ENCODE measurements at places on chromosomes 5 and 9.

- DNase-seq: no peak
These were observed 334.0 kb upstream of the DMAC1 start for GRCh38 chr9:8133606-8134005.

DNA sequence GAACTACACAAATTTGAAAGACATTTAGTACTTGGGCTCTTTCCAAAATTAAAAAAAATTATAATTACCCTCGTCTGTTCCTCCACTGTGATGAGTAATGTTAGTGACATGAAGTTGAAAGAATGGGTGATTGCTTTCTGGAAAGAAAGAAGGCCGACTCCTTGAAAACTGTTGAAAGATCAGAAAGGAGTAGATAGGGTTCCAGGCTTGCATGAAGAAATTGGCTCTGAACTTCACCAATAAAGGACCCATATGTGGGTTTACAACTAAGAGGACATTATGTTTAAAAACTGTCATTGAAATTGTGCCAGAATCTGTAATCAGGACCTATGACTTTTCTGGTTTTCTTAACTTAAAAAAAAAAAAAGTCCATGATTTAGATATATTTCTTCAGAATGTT is 20.7 kb upstream of the MOCS2 start:
- peak; percentile 26 for DNase-seq

DNA sequence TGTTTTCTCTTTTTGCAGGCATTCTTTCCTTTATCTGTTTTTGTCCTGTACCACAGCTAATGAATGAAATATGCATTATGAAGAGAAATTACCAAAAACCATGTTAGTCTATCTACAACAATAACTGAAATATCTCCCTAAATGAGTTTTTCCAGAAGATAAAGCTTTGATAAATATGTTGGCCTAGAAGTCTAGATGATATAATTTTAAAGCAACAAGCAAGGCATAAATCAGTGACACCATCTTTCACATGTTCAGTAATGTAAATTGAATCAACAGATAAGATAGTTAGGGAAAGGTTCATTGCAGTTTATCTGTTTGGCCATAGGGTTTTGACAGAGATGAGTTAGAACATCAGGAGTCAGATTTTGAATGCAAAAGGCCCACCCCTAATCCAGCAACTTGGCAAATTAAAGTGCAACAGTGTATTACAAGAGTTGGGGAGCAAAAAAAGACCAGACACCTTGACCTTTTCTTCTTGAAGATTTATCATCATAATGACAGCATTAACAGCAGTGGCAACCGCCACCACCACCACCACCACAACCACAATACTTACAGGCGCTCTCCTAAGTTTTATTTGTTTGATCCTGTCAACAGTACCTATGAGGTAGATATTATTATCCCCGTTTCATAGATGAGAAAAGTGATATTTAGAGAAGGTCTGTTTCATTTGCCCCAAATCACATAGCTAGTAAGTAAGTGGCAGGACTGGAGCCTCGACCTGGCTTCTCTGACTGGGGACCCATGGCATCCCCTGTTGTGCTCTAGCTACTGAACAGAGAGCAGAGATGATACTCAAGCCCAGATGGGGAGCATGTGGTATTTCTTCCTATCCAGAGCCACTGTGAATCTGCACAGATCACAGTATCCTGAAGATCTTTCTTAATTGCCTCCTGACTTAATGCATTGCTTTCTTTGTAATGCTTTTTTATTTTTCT is 122.8 kb upstream of the DHFR start:
- DNase-seq: no peak

GRCh38 chr9:132753593-132753880 is 83.3 kb downstream of the GTF3C4 start:
- DNase-seq: no peak

DNA sequence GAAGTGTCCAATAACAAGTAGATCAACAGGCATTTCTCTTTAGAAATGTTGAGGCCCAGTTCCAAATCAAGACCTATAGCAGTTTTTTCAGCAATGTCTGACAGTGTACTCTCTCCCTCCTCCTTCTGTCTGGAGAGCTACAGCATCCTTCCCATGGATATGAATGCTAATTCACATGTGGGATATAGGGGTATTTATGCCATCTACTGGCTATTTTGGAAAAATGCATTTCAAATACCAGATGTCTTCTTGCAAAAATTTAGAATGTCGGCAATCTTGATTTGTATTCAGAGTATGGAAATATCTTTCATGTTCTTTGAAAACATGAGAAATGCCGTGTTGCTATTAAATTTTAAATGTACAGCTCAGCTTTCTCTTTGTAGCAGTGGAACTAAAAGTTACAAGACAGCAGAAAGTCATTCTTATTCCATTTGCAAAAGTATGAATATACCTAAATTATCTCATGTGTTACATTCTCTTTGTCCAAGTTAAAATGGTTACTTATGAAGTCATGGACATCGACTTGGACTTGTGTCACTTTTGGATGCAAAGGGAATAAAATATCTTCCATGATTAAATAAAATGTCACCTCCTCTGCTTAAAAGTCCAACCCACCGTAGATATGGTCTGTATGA is 647.8 kb downstream of the TAF11L14 start:
- DNase-seq: peak; percentile 62

- DNase-seq: no peak
These were observed 461.9 kb upstream of the KLF4 start for GRCh38 chr9:107951511-107951910.
